ENCODE measurements at places on chromosomes 3 and 15. TPM values are rescaled to one million over a fixed set of nuclear protein-coding genes. Genes with fewer than 3 reads are reported as not detected.

DNA sequence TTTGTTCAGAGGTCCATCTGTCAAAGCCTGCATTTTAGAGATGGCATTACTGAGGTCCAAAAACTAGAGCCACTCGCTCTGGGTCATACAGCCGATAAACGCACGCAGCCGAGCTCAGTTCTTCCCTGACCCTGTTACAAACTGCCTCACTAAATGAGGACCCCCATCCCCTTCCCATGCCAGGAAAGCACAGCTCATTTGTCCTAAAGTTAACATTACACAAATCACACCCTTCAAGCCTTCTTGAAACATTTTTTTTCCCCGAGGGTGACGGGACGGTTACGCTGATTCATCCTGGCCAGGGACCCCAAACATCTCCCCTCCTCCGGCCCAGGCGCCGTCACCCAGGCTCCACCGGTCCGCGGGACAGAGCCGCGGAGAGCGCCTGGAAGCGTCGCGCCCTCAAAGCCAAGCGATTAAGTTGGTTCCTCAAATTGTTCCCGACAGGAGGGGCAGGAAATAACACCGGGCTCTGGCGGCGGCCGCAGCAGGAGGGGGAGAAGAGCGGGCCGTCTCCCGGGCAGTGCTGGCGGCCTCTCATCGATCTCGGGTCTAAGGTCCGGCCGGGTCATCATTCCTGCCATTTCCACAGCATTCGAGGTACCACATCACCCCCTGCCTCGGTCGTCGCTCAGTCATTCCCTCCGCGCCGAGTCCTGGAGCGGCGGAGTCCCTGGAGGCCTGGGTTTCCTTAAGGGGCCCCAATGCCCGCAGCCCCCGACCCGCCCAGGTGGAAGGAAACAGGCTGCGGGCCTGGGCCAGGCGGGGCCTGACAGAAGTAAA is 619 bp upstream of the CMTM8 start:
- DNase-seq, result peak; percentile 71

DNA sequence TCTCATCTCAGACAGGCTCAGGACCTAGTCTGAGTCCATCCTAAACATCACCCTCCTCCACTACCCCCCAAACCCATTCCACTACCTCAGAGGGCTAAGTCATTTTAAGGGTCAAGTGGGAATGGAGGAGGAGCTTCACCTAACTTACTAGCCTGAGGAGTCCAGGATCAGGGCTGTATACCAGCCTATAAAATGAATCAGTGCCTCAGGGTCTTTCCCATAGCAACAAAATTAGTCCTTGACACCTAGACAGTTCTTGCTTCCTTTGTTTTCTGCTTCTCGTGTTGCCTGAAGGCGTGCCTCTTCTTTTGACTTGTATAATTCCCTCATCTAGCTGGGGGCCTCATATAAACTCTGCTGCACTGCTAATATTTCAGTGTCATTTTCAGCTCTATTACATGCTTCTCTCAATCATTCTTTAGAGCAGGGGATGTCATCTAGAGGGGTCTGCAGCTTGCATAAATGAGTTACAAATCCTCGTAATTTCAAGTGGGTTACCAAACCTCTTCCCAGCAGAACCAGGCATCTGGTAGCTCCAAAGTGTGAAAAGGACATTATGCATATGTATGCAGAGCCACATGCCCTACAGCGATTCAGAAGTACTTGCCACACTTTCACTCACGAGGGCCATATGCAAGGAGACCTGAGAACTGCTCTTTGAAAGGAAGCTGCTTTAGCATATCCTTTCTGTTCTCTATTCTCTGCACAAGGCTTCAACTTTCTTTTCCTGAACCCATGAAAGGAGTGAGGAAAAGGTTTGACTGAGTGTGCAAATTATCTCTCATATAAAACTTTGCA is 311.7 kb upstream of the SEMA6D start:
- no peak for DNase-seq

- DNase-seq, result no peak
Observed at GRCh38 chr3:46280105-46280797, 38.0 kb downstream of the CCR3 start.

DNA sequence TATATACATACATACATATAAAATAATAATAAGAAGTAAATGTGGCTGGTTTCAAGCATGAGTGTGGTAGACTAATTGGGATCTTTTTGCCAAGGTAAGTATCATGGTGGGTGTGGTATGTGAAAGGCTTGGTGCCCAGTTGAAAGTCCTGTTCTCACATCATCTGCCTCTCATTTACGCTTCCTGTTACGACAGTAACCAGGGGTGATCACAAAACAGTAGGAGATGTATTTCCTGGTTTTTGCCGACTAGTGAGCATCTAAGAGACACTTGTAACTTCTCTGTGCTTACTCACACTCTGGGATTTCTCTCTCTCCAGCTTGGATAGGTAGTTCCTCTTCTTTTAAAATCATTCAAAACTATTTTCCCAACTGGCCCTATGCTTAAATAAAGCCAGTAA is 1028.3 kb upstream of the NR2F2 start:
- DNase-seq, result peak; percentile 33

- DNase-seq, result no peak
Observed at GRCh38 chr3:110677506-110677905, 394.1 kb upstream of the NECTIN3 start.

DNA sequence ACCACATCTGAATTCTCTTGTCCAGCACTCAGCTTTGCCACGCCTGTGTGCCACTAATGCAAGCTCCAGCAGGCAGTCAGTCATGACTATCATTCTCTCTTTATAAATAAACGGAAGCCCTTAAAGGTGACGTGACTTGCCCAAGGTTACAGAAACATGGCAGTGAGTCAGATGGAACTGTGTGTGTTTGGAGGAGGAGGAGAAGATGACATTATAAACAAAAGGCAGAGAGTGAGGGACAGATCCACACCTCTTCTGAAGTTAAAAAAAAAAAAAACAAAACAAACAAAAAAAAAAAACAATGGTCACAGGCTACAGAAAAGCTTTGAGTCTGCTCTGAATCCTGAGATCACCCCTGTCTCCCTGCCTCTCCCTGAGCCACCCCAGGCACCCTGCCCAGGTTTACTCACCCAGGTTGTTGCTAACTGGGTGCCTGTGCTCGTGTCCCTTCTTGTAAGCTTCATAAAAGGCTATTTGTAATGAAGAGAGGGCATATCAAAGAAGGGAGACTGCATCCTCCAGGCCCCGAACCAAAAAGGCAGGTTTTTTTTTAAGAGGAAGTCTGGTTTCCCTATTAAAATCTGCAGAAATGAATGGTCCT is 119.7 kb upstream of the PHLDB2 start:
- no peak for DNase-seq

DNA sequence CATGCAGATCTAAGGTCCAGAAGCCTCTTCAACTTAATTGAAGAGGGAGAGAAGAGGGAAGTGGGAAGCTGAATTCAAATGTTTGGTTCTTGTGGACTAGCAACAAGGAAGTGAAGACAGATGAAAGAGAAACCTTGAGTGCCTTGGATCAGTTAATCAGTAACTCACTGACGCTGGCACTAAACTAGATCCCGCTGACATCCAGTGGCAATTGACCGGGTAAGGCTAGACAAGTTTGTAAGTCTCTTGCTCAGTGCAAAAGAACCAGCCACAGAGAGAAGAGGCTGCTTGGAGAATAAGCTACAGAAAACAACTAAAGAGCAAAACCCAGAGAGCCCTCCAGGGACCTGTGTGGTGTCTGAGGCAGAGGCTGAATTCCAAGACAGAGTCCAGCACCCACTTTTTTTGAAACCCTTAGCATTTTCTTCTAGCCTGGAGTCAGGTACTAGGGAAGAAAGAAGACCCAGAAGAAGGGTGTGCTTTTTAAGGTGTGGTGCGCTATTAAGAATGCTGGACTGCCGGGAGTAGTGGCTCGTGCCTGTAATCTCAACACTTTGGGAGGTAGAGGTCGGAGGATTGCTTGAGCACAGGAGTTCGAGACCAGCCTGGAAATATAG is 6.9 kb downstream of the PLCH1 start:
- DNase-seq, result peak; percentile 93

- no peak for DNase-seq
Observed at GRCh38 chr3:130783629-130784028, 37.0 kb upstream of the PIK3R4 start.

GRCh38 chr3:60877188-60877587 is 374.1 kb downstream of the FHIT start:
- DNase-seq, result no peak

- no peak for DNase-seq
Observed at GRCh38 chr15:36430726-36431265, 148.6 kb upstream of the CDIN1 start.

GRCh38 chr15:51869060-51869421 is 39.6 kb downstream of the TMOD3 start:
- no peak for DNase-seq

DNA sequence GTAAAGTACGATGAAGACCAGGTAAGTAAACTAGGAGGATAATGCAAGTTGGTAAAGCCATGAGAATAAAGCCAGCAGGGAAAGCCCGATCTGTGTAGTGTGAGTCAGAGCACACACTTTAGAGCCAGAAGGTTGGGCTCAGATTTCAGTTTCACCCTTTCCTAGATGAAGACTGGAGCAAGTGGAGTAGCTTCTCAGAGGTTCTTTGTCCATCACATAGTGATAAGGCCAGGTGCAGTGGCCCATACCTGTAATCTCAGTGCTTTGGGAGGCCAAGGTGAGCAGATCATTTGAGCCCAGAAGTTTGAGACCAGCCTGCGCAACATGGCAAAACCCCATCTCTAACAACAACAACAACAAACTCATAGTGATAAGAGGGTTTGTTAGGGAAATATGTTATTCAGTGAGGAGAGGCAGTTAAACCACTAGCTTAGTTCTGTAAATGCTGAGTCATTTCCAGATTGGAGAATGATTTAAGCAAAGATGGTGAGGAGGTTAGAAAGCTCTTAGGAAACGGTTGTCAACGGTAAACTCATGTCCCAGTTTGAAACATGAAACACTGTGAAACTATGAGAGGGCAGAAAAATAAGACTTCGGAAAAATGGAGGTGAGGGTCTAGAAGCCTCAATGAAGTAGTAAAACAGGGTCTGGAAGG is 39.0 kb downstream of the IL12A start:
- DNase-seq, result no peak

DNA sequence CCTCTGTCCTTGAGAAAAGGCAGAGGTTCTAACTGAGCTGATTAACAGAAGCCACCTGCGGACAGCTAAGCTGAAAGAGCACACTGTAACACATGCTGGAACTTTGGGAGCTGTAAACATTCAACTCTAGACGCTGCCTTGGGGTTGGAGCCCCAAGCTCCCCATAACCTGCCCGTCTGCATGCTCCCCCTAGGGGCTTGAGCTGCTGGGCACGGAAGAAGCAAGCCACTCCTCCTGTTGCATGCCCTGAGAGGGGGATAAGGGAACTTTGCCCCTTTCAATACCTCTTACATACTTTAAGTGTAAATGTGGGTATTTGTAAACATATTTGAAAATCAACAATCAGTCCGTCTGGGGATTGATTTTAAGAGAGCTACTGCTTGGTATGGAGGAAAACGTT is 188.4 kb downstream of the ADAMTSL3 start:
- no peak for DNase-seq

DNA sequence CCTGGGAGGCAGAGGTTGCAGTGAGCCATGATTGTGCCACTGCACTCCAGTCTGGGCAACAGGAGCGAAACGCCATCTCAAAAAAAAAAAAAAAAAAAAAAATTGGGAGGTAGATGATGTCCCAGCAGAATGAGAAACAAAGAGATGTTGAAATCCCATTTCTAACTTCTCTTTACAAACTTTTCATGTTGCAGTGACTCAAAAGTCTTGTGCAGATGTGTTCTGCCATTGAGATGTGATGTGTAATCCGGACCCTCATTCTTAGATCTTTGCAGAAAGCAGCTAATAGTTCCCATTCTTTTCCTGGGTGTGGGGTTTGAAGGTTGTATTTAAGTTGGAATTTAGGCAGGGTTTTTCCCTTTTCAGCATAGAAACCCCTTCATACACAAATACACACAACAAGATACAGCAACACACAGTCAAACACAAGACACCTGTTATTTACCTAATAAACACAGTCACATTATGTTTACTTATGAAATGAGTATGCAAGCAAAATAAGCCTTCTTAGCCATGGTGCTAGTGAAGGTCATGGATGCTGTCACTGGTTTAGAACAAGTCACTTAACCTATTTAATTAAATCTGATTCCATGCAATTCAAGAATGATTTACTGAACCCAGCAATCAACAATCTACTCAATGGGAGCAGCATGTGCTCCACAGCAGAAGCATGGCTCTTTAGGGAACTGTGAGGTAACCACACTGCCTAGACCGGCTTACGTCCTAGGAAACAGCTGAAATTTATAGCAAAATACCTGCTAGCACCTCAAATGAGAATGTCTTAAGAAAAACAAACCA is 14.9 kb downstream of the SIAH2 start:
- no peak for DNase-seq

DNA sequence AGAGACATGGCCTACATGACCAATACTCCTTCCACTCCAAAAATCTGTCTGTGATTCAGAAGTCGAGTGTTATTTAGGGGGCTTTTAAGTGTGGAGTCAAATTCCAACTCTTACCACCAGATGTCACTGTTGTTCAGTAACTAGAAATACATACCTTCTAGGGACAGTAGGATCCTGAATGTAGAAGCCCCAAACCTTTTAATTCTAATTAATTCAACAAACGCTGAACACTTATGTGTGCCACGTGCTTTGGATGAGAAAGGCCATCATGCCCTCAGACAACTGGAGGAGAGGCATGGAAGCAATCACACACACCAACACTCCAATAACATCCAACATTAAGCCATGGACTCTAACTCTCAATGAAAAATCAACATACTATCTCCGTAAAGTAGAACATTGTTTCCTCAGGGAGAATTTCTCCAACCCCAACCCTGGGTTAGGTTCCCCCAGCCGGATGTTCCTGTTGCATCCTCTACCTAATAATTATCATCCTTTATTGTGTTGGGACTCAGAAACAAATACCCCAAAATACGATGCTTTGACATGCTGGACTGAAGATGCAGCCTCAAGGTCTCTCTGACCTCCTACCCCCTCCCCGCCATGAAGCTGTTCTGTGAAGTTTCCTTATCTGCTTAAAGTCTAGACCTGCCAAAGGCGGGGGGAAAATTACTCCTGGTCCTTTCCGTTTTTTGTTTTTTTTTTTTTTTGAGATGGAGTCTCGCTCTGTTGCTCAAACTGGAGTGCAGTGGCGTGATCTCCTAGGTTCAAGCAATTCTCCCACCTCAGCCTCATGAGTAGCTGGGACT is 8.0 kb upstream of the CCDC13 start:
- DNase-seq, result peak; percentile 83

- no peak for DNase-seq
Observed at GRCh38 chr15:49199666-49200065, 29.6 kb downstream of the GALK2 start.

GRCh38 chr3:87052499-87053260 is 61.7 kb upstream of the VGLL3 start:
- no peak for DNase-seq

GRCh38 chr15:25730918-25731317 is 132.2 kb downstream of the ATP10A start:
- no peak for DNase-seq

Gene GHSR
- polyA plus RNA-seq, result 0.07 TPM

Gene CLDN1
- 14.2 TPM for polyA plus RNA-seq

Gene RTP1
- not detected for polyA plus RNA-seq

Gene SUCNR1
- 1.7 TPM for polyA plus RNA-seq

Gene GPR87
- 1.5 TPM for polyA plus RNA-seq

Gene SLC28A2
- polyA plus RNA-seq, result 0.10 TPM

Gene LRRC2
- 0.09 TPM for polyA plus RNA-seq

Gene TIMMDC1
- 95.4 TPM for polyA plus RNA-seq

Gene EIF3J
- 49.7 TPM for polyA plus RNA-seq

Gene PARP15
- 2.4 TPM for polyA plus RNA-seq

Gene CKMT1A
- polyA plus RNA-seq, result 5.0 TPM

Gene NPTN
- polyA plus RNA-seq, result 148 TPM

Gene CCDC9B
- polyA plus RNA-seq, result 7.0 TPM
